ENCODE measurements at places on chromosomes 6 and 20.

GRCh38 chr6:37725957-37726356, 28.3 kb upstream of the MDGA1 start:
- DNase-seq, result no peak
- H3K4me3 ChIP-seq, result no peak overlapping the region
- no peaks in the 10 kb centered on the region for H3K36me3 ChIP-seq
- no peaks in the 10 kb centered on the region for H3K4me1 ChIP-seq

- H3K4me3 ChIP-seq, result peak overlapping the region; percentile 82
- no peaks in the 10 kb centered on the region for H3K36me3 ChIP-seq
- peak; percentile 62 for DNase-seq
- peaks cover 3% of the 10 kb centered on the region for H3K4me1 ChIP-seq
- no peaks in the 10 kb centered on the region for H3K27me3 ChIP-seq
- H3K27ac ChIP-seq, result peak overlapping the region; percentile 89
Observed at GRCh38 chr20:63628246-63628975, 1.5 kb upstream of the GMEB2 start.

GRCh38 chr6:33702345-33702977, 9.0 kb downstream of the UQCC2 start:
- DNase-seq, result no peak
- no peak overlapping the region for H3K27ac ChIP-seq
- H3K4me3 ChIP-seq, result no peak overlapping the region
- no peaks in the 10 kb centered on the region for H3K36me3 ChIP-seq
- no peaks in the 10 kb centered on the region for H3K4me1 ChIP-seq

DNA sequence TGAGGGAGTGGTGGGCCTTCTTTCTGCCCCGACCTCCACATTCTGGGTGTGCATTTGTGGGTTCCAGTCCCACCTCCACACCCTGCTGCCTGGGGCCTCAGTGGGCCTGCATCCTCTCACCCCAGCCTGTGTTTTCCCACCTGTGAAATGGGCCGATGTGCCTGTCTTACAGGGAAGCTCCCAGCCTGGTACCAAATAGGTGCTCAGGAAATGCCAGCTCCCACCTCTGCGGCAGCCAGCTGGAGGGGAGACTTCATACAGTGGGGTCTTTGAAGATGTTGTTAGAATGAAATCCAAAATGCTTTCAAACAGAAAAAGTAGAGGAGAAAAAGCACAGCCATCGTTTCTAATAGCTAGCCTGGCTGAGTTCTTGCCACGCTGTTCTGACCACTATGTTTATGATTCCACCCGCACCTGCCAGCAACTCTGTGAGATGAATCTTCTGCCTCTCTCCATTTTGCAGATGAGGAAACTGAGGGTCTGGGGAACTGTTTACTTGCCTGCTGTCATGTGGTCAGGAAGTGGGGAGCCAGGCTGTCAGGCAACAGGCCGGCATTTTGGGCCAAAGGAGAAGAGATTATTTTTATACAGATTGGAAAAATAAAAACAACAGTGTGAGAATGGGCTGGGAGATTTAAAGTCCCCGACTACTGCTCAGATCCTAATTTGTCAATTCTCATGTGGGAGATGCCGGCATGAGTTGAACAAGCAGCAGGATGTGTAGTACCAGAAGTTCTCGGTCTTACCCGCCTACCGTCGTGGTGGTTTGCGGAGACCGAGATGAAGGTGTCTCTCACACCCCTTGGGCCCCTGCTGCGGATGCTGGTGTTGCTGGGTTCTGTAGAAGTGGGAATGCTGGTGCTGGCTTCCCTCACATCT, 4.6 kb downstream of the TMEM181 start:
- DNase-seq, result no peak
- peaks cover 4% of the 10 kb centered on the region for H3K4me1 ChIP-seq
- H3K27ac ChIP-seq, result no peak overlapping the region
- H3K36me3 ChIP-seq, result no peaks in the 10 kb centered on the region
- H3K4me3 ChIP-seq, result no peak overlapping the region

DNA sequence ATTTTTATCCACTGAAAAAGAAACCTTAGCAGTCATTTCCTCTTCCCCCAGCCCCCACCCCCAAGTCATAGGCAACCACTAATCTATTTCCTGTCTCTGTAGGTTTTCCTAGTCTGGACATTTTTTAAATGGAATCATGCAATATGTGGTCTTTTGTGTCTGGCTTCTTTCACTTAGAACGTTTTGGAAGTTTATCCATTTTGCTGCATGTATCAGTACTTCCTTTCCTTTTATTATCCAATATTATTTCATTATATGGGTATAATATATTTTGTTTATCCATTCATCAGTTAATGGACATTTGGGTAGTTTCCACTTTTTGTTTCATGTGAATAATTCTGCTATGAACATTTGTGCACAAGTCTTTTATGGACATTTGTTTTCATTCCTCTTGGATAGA, 99.3 kb upstream of the BMP5 start:
- no peaks in the 10 kb centered on the region for H3K27me3 ChIP-seq
- H3K36me3 ChIP-seq, result no peaks in the 10 kb centered on the region
- H3K4me1 ChIP-seq, result no peaks in the 10 kb centered on the region
- H3K4me3 ChIP-seq, result no peak overlapping the region

DNA sequence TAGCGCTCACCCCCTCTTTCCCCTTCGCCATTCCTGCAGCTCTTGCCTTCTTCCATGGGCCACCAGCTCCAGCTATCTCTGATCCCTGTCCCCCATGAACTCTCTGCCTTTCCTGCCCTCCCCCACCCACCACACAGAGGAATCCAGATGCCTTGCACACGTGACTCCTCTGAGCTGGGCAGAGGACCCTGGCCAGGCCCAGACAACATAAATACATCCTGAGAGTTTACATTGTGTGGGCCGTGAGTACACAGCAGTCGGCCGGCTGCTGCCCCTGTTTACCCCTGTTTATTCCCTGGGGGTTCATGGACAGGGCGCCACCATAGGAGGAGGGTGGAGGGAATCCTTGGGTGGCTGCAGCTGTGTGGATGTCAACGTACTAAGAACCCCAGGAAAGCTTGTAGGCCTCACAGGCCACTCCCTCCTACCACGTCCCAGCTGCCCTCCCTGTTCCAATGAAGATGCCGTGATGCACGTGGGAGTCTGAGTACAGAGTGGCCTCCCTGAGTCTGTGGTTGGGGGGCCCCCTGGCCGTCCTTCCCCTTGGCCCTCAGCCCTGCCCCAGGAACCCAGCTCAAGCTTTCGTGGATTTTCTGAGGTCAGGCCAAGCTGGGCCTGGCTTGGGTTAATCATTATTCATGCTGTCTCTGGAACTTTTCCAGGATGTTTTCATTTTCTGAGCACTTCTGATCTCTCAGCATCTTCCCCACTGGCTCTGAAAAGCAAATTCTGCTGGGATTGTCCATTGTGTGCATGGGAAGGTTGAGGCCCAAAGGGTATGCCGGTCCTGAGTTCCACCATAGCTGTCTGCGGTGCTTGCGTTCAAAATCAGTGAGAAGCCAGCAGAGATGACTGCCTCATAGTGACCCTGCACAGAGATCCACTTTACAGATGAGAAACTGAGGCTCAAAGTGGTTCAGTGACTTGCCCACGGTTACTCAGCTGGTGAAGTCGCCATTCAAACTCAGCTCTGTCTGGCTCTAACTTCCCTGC, 136.3 kb downstream of the MRPL14 start:
- no peak overlapping the region for H3K27ac ChIP-seq
- no peaks in the 10 kb centered on the region for H3K27me3 ChIP-seq
- DNase-seq, result peak; percentile 70
- no peak overlapping the region for H3K4me3 ChIP-seq
- H3K36me3 ChIP-seq, result no peaks in the 10 kb centered on the region

DNA sequence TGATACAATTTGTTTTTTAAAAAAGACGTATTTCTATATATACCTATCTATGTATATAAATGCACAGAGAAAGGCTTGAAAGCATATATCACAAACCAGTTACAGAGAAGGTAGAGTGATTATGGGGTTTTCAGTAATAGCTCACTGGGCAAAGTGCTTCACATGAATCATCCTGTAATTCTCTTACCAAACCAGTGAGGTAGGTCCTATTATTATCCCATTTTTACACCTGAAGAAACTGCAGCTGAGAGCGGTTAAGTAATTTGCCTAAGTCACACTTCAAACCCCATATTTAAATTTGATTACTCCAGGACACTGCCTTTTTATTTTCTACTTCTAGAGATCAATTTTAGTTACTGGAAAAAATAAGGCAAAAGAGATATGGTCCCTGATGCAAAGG, 4.4 kb downstream of the GSS start:
- H3K27ac ChIP-seq, result no peak overlapping the region
- no peaks in the 10 kb centered on the region for H3K36me3 ChIP-seq
- DNase-seq, result no peak
- H3K4me1 ChIP-seq, result no peaks in the 10 kb centered on the region
- H3K27me3 ChIP-seq, result no peaks in the 10 kb centered on the region

- H3K4me1 ChIP-seq, result peaks cover 14% of the 10 kb centered on the region
- DNase-seq, result no peak
- no peak overlapping the region for H3K4me3 ChIP-seq
- no peaks in the 10 kb centered on the region for H3K36me3 ChIP-seq
- H3K27me3 ChIP-seq, result no peaks in the 10 kb centered on the region
- H3K27ac ChIP-seq, result no peak overlapping the region
Observed at GRCh38 chr20:57999465-58000111, 228.9 kb downstream of the ANKRD60 start.

GRCh38 chr6:151805286-151805840, 2.1 kb upstream of the ESR1 start:
- no peaks in the 10 kb centered on the region for H3K36me3 ChIP-seq
- H3K4me3 ChIP-seq, result peak overlapping the region; percentile 61
- H3K4me1 ChIP-seq, result peaks cover 9% of the 10 kb centered on the region
- peak; percentile 54 for DNase-seq

DNA sequence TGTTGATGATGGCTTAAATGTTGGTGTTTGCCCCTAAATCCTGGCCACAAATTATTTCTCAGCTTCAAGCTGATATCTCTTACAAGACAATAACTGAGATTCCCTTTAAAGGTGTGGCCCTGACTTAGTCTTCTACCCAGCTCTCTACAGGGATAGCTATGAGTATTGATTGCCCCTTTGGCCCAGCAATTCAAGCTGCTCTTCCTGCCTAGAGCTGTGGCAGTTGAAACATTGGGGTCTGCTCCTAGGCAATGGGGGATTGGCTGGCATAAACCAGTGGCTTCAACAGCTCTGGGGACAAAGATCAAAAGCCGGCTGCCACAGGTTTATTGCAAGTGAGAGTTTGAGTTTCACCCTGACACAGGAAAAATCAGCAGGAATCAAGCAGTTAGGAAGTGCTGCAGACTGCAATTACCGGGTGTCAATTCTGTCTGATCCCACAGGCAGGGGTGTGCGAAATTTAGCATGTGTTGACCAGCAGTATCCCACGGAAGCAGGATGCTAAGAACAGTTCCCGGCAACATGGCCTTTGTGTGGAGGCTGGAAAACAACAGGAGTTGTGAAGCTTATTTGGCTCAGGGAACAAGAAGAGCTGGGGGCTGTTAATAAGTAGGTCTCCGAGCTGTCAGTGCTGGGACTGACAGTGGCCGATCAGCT, 66.2 kb upstream of the IYD start:
- H3K36me3 ChIP-seq, result no peaks in the 10 kb centered on the region
- H3K27me3 ChIP-seq, result no peaks in the 10 kb centered on the region
- H3K27ac ChIP-seq, result no peak overlapping the region
- no peaks in the 10 kb centered on the region for H3K4me1 ChIP-seq

- no peaks in the 10 kb centered on the region for H3K4me1 ChIP-seq
- no peak overlapping the region for H3K4me3 ChIP-seq
- H3K27ac ChIP-seq, result no peak overlapping the region
- no peaks in the 10 kb centered on the region for H3K36me3 ChIP-seq
- H3K27me3 ChIP-seq, result no peaks in the 10 kb centered on the region
Observed at GRCh38 chr6:132192631-132193030, 208.6 kb downstream of the MOXD1 start.

DNA sequence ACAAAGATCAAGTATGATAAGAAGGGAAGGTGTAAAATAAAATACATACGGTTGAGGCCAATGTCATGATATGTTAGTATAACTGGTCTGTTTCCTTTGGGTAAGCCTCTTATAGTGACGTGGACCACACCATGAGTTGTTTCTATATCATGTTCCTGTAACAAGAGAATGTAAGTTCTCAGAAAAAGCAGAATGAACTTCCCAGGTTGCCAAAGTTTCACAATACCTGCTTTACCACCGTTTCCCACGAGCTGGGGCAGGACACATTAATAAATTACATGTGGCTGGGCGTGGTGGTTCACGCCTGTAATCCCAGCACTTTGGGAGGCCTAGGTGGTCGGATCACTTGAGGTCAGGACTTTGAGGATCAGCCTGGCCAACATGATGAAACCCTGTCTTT, 42.6 kb upstream of the SLA2 start:
- H3K4me3 ChIP-seq, result no peak overlapping the region
- no peak overlapping the region for H3K27ac ChIP-seq
- H3K36me3 ChIP-seq, result no peaks in the 10 kb centered on the region
- H3K4me1 ChIP-seq, result no peaks in the 10 kb centered on the region
- H3K27me3 ChIP-seq, result no peaks in the 10 kb centered on the region
- DNase-seq, result no peak

- DNase-seq, result no peak
- no peaks in the 10 kb centered on the region for H3K27me3 ChIP-seq
- H3K4me1 ChIP-seq, result no peaks in the 10 kb centered on the region
- H3K27ac ChIP-seq, result no peak overlapping the region
- H3K36me3 ChIP-seq, result no peaks in the 10 kb centered on the region
Observed at GRCh38 chr6:129908858-129909257, 47.7 kb upstream of the TMEM244 start.

- DNase-seq, result no peak
- H3K4me3 ChIP-seq, result no peak overlapping the region
- no peaks in the 10 kb centered on the region for H3K4me1 ChIP-seq
- H3K27ac ChIP-seq, result no peak overlapping the region
- no peaks in the 10 kb centered on the region for H3K27me3 ChIP-seq
Observed at GRCh38 chr6:5093231-5094015, 8.3 kb downstream of the PPP1R3G start.

GRCh38 chr6:37368961-37369320, 15.2 kb downstream of the RNF8 start:
- H3K4me1 ChIP-seq, result no peaks in the 10 kb centered on the region
- no peaks in the 10 kb centered on the region for H3K36me3 ChIP-seq
- no peak overlapping the region for H3K27ac ChIP-seq
- no peak overlapping the region for H3K4me3 ChIP-seq

DNA sequence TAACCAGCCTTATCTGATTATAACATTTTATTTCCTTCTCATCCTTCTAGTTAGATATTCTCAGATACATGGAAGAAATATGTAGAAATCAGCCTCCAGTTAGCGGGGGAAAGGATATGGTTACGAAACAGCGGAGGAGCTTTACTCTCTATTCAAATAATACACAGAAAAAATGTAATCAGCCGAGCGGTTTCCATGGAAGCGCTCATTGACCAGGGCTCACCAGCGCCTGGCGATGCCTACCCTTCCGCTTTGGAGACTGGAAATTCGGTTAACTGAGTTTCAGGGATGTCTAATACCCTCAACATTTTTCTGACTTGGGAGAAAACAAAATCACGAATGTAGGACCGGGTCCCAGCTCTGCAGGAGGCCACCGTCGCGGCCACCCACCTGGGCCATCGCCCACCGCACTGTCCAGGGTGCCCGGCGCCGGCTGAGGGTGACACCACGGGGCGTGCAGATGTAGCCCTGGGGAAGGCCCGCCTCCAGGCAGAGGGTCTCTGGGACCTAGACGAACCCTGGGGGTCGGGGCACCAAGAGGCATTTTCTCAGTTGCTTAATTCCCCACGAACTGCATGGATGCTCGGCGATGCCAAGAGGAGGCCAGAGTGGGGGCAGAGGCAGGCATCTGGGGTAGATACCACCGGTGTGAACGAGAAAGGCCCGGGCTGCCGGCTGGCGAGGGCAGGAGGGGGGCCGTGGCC, 1.7 kb downstream of the PRR18 start:
- no peak overlapping the region for H3K4me3 ChIP-seq
- no peaks in the 10 kb centered on the region for H3K36me3 ChIP-seq
- H3K27me3 ChIP-seq, result peaks cover 4% of the 10 kb centered on the region

GRCh38 chr20:21575167-21575566, 61.3 kb upstream of the NKX2-2 start:
- no peaks in the 10 kb centered on the region for H3K4me1 ChIP-seq
- H3K27ac ChIP-seq, result no peak overlapping the region
- H3K4me3 ChIP-seq, result no peak overlapping the region
- no peaks in the 10 kb centered on the region for H3K36me3 ChIP-seq
- no peak for DNase-seq
- H3K27me3 ChIP-seq, result no peaks in the 10 kb centered on the region

Data from ovary (tissue), 10 donors.